ENCODE measurements at places on chromosomes 12 and 14.

- DNase-seq = no peak
Measured at GRCh38 chr12:88471331-88472045, 108.8 kb downstream of the KITLG start.

DNA sequence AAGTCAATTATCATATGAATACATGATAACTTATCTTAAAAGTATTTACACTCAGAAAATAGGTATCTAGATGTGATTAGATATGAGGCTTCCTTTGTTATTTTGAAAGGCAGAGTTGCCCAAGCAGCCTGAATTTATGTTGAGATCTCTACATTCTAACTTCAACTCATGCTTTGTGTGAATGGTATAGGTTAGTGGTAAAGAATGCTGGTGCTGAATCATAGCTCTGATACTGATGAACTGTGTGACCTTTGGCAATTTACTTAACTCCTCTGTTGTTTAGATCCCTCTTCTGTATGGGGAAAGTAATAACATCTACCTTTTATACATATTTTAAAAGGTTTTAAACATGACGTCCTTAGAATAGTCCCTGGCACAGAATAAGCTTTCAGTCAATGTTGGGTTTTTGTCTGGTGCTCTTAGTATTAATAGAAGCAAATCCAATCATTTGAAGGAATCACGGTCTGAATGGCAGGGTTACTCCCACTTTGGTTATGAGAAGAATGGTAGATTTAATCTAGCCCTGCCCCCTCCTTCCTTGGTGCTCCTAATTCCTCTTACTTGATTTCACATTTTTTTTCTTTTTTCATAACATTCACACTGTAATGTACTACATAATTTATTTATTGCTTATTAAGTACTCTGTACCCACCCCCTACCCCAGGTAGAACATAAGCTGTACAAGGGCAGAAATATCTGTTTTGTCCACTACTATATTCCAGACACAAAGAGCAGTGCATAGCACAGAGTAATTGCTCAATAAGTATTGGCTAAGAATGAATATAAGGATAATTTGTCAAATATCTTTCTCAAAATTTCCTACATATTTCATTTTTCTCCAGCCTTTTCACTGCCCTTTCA, 203.3 kb upstream of the KRR1 start:
- no peak for DNase-seq

DNA sequence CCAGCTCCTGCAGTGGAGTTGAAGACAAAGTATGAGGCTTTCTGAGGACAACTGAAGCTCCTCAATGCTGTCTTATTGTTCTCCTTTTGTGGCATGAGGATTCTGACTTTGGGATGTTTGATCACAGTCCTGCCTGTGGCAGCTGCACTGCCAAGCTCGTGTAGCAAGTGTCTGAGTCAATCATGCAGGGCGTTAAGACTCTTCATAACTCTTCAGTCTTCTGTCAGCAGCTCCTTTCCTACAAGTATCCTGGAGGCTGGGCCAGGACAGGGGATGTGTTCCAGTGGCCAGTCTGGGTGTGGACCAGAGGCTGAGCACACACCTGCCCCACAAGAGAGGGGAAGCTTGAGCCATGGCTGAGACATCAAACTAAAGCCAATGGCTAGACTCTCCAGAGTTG, 94.3 kb downstream of the PELI2 start:
- no peak for DNase-seq

GRCh38 chr14:65149116-65149515, 46.8 kb upstream of the MAX start:
- DNase-seq = no peak

GRCh38 chr12:57237596-57237931, 8.1 kb downstream of the SHMT2 start:
- no peak for DNase-seq

- no peak for DNase-seq
Measured at GRCh38 chr12:116011217-116011616, 266.3 kb downstream of the MED13L start.

GRCh38 chr14:71290301-71290700, 383.0 kb downstream of the PCNX1 start:
- no peak for DNase-seq

DNA sequence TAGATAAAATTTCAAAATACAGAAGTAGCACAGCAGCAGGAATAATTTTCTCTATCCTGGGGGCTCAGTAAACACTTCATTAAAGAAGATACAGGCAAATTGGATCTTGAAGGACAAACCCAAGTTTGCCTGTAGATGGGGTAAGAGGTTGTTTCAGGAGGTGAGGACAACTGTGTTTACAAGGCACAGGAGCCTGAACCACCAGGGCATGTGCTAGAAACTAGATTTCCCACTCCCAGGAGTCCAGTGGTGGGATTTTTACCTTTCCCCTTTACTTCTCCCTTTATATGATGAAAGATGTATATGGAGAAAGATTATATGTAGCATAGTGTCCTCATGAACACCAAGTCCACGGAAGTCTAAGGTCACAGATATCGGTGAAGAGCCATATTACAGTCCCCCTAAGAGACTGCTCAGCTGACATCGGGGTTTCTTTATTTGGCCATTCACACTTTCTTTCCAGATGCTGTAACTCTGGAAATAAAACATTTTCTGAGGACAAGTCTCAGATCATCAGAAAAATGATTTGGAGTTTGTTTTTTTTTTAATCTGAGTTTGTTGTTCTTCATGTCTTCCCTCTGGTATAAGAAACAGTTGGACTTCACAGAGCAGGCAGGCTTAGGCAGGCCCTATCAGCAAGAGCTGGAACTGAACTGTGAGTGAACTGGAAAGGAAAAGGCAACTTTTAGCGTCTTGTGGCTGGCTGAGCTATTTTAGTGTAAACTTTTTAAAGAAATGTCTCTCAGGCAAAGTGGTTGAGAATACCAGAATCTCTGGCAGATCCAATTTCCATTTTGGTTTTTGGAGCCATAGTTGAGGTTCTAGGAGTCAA, 8.0 kb upstream of the EVL start:
- no peak for DNase-seq

Data from NCI-H1694 (cell line).